ENCODE measurements at places on chromosomes 11 and 22.

DNA sequence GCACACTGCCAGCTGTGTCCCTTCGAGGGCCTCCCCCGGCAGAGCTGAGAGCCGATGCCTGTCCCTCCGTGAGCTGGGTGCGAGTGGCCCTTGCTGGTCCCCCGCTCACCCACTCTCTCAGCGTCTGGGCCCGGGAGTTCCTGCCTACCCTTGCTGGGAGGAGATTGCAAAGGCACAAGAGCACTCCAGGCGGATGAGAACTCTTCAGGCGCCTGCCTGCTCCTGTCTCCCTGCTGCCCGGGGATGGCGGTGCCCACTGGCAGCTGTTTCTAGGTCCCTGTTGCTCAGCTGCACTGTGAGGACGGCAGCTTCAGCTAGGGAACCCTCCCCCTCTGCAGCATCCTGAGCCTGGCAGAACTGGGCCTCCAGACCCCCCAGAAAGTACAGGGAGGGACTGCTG lies 61.1 kb downstream of the FLRT1 start:
- no peak for DNase-seq

DNA sequence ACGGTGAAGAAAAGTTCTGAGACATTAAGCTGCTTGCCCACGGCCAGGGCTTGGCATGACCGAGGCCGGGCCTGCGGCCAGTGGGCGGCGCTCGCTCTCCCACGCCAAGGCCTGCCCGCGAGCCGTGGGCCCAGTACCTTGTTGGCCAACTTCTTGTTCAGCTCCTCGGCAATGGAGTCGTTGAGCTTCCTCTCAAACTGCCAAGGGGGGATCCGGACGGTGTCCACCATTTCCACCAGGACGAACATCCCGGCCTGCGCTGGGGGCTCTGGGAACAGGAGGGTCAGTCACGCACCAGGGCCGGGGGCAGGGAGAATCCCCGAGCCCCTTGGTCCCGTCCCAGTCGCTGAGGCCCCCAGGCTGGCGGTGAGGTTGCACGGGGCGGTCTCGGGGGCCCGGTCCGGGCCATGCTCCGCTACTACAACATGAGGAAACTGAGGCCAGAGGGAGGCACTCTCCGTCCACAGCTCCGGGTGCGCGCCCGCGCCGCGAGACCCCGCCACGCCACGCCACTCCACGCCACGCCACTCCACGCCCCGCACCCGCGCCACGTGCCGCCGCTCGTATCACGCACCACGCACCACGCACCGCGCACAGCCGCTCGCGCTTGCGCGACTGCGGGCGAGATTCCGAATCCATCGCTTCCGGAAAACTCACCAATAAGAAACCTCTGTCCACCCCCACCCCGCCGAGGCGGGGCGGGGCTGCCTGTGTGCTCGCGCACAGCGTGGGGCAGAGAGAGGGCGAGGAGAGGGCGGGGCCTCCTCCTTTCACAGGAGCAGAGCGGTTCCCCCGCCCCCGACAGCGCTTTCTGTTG lies at the start of gene POLR3H:
Gene POLR3H, minus strand, starts transcription at position 617 of the 817 bp plus-strand sequence. Its CDS starts 369 bp downstream, at position 248.
- peak; percentile 90 for DNase-seq

DNA sequence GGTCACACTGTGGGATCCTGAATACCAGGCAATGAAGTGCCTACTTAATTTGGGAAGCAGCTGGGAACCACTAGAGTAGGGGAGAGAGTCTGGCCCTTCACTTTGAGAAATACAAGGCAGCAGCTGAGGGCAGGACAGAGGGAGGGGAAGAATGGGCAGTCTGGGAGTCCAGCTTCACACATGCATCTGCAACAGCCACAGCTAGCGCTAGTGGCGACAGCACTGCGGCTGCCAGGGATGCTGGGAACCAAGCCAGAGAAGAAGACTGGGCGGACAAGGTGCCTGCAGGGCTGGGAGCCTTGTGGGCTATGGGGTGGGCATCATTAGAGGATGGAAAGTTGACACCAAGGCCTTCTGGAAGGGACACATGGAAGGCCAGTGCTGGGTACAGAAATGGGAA lies 15.8 kb downstream of the SCUBE2 start:
- no peak for DNase-seq

- DNase-seq = no peak
Measured at GRCh38 chr11:39780131-39780530, 1679.3 kb downstream of the LRRC4C start.

DNA sequence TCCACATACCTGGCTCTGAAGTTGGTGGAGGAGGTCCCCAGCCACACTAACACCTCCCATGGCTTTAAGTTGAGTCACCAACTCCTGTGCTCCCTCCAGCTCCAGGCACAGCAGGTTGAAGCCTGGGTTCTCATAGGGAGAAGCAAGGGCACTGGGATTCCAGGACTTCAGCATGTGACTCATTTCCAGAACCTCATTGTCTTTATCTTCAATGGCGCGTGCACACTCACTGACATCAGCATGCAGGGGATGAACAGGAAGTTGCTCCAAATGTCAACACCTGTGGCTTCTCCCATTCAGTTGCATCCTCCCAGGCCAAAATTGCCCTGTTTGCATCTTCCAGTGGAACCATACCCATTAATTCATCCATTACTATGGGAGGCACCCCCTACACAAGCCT lies 5.8 kb upstream of the UBQLNL start:
- DNase-seq = no peak

GRCh38 chr22:23289851-23290724 lies 109.8 kb downstream of the BCR start:
- peak; percentile 31 for DNase-seq

DNA sequence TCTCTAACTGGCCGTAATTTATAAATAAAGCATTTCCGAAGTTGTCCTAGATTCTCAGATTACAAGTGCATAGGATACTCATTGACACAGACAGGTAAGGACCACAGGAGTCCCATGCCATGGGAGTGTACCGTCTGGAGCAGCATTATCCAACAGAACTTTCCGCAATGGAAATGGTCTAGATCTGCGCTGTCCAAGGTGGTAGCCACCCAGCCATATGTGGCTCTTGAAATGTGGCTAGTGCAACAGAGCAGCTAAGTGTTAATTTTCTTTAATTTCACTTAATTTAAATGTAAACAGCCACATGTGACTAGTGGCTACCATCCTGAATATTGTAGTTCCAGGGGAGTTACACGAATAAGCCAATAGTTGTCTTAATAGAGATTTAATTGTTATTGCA lies 71.3 kb downstream of the GALNT18 start:
- no peak for DNase-seq

- DNase-seq = no peak
Measured at GRCh38 chr11:64499261-64500004, 91.6 kb upstream of the SLC22A12 start.

DNA sequence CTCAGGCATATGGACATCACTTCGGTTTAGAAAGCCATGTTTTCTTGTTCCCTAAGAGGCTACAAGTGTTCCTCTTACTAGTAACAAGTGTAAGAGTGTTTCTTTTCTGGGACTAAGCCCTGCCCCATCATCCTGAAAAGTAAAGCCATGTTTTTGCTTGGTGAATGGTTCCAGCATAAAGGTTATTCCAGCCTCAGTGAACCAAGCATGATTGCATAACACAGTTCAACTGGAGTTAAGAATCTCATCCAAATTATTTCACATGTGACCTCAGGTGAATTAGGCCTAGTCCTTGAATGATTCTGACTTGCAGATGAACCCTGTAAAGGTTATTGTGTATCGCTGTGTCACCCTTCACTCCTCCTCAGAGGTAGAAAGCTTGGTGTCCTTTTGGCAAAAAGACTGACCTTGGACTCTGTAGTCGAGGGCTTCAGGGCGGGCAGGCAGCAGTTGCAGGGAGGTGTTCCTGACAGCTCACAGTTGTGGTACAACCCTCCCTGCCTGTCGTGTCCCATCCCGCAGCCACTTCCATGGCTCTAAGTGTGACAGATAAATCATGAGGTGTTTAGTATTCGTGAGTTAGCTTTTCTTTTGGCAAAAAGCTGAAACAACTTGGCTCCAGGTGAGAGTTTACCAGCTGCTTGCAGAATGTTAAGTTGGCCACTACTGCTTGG lies 321.8 kb downstream of the CADM1 start:
- DNase-seq = no peak
